ENCODE measurements at places on chromosomes 6 and 20.

- no peak for DNase-seq
Observed at GRCh38 chr6:157376706-157377230, 4.2 kb upstream of the ZDHHC14 start.

- peak; percentile 94 for DNase-seq
Observed at GRCh38 chr6:79421707-79422484, 115.3 kb downstream of the LCA5 start.

DNA sequence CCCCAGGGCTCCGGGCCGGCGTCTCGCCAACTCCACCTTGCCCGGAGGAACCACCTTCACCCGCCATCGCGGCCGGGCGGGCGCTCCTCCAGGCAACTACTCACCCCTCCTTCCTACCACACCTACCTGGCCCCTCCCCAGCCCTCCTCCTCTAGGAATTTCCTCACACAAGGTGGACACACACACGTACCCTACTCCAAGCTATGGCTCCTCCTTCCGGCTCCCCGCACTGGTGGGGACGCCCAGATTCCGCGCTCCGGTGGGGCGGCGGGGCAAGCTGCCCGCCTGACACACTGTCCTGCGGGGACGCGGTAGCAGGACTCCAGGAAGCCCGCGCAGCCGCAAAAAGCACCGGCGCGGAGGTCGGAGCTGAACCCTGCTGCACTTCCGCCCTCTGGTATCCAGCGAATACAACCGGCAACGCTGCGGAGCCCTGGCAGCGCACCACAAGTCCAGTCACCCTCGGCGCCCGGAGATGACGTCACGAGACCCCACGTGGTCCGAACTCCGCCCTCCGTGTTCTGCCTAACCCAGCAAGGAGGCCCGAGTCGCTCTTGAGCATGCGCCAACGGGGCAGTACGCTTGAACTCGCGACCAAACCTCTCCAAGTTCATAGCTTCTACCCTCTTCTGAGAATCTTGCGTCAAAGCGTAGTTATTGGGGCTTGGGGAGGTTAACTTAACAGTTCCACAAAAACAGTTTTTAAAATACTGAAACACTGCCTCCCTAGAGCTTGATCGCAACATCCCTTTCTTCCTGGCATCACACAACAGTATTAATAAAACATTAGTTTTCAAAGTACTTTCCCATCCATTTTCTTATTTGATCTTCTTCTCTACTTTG is at the start of gene ATG5:
Gene ATG5 (minus strand): TSS at position 425 of the 843 bp plus-strand sequence. CDS start 9,552 bp downstream, outside the sequence.
- peak; percentile 98 for DNase-seq

GRCh38 chr6:28922004-28922820 is 1.6 kb downstream of the TRIM27 start:
- peak; percentile 82 for DNase-seq

DNA sequence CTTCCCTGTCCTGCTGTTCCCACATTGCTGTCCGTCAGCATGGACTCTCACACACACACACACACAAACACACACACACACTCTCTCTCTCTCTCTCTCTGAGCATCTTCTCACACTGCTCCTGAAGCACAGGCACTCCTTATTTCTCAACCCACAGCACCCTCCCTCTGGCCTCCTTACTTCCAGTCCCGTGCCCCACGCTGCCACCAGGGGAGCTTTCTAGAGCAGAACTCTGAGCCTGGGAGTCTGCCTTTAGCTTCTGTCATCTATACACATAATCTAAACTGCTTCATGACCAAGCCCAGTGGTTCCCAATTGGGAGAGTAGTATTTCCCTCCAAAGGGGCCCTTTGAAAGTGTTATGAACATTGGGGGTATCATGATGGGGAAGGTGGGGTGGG is 29.1 kb downstream of the HECA start:
- no peak for DNase-seq
